Large intestine (tissue), 12 donors: ENCODE measurements at places on chromosomes 11 and 22. TPM values are rescaled to one million over a fixed set of nuclear protein-coding genes. Genes with fewer than 3 reads are reported as not detected.

GRCh38 chr11:45809456-45810395 is 4.8 kb downstream of the SLC35C1 start:
- no peak overlapping the region for H3K4me3 ChIP-seq
- H3K27me3 ChIP-seq: no peaks in the 10 kb centered on the region
- peaks cover 23% of the 10 kb centered on the region for H3K36me3 ChIP-seq
- no peak for DNase-seq

GRCh38 chr11:9017773-9018172 is 14.0 kb upstream of the NRIP3 start:
- no peaks in the 10 kb centered on the region for H3K27me3 ChIP-seq
- H3K27ac ChIP-seq: no peak overlapping the region
- no peak overlapping the region for H3K4me3 ChIP-seq
- H3K4me1 ChIP-seq: no peaks in the 10 kb centered on the region
- no peaks in the 10 kb centered on the region for H3K36me3 ChIP-seq

DNA sequence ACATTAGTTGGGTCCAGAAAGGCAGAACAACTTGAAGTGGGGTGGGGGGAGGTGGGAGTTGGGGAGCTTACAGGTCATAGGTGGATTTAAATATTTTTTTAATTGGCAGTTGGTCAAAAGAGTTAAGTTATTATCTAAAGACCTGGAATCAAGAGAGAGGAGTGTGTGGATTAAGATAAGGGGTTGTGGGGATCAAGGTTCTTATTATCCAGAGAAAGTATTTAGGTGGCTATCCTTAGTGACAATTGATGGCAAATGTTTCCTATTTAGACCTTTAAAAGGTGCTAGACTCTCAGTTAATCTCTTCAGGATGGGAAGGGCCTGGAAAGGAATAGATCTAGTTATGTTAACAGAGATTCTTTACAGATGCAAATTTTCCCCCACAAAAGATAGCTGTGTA is 120.7 kb upstream of the OR9Q1 start:
- H3K4me1 ChIP-seq: peaks cover 16% of the 10 kb centered on the region
- H3K27me3 ChIP-seq: no peaks in the 10 kb centered on the region
- H3K27ac ChIP-seq: no peak overlapping the region
- DNase-seq: no peak
- no peak overlapping the region for H3K4me3 ChIP-seq
- no peaks in the 10 kb centered on the region for H3K36me3 ChIP-seq

DNA sequence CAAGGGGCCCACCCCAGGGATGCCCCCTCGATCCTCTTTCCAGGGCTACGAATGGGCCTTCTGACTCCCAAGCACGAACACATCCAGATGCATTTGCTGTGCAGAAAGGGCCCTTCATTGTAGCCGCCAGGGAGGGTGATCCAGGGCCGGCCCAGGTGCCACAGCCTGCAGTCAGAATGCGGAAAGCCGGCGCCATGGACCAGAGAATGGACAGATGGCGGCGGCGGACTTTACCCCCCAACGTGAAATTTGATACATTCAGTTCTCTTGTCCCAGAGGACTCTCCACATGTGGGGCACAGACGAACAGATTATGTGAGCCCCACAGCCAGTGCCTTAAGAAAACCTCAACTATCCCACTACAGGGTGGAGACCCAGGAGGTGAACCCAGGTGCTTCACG is 87.2 kb downstream of the KIAA1671 start:
- no peaks in the 10 kb centered on the region for H3K4me1 ChIP-seq
- peaks cover 41% of the 10 kb centered on the region for H3K36me3 ChIP-seq
- H3K27ac ChIP-seq: no peak overlapping the region

DNA sequence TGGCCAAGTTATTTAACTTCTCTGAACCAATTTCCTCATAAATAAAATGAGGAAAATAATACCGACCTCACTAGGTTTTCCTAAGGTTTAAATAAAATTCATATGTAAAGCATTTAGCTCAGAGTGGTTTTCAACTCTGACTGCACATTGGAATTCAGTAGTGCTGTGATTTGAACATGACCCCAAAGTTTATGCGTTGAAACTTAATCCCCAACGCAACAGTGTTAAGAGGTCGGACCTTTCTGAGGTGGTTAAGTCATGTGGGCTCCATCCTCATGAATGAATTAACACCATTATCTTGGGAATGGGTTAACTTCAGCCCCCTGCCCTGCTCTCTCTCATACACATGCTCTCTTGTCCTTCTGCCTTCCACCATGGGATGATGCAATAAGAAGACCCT is 322.2 kb downstream of the AASDHPPT start:
- no peak for DNase-seq
- no peaks in the 10 kb centered on the region for H3K36me3 ChIP-seq
- H3K4me3 ChIP-seq: no peak overlapping the region
- no peak overlapping the region for H3K27ac ChIP-seq
- no peaks in the 10 kb centered on the region for H3K27me3 ChIP-seq

DNA sequence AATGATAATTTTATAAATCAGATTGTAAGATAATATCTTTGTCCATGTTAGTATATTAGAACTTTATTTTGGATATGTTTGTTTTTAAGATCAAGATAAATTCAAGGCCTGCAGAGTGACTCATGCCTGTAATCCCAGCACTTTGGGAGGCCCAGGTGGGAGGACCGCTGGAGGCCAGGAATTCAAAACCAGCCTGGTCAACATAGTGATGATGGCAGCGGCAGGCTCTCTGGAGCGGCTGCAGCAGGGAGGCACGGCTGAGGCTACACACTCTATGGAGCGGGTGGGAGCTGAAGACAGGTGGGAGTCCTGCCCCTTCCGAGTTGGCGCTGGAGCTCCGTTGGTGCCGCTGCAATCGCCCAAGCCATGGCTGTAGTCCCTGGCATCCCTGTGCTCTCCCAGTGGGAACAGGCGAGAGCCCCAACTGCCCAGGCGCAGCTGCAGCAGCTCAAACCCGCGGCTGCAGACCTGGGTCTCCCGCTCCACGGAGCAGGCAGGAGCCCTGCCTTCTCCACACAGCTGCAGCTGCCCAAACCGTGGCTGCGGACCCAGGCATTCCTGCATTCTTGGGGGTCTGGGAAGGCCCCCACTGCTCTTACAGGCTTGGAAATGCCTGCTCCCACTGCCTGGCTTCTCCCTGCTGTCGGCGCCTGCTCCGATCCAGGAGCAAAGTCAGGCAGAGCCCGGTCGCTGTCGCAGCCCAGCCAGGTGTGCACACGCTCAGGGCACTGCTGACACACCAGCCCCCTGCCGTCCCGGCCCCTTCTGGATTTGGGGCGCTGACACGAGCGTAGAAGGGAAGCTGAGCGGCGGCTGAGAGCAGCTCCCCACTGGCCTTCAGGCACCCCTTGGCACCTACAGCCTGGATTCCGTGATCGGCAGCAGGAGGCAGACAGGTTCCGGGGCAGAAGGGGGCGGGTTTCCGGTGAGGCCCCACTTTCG is 16.7 kb downstream of the C11orf54 start:
- no peak for DNase-seq
- no peaks in the 10 kb centered on the region for H3K4me1 ChIP-seq
- H3K27ac ChIP-seq: no peak overlapping the region

DNA sequence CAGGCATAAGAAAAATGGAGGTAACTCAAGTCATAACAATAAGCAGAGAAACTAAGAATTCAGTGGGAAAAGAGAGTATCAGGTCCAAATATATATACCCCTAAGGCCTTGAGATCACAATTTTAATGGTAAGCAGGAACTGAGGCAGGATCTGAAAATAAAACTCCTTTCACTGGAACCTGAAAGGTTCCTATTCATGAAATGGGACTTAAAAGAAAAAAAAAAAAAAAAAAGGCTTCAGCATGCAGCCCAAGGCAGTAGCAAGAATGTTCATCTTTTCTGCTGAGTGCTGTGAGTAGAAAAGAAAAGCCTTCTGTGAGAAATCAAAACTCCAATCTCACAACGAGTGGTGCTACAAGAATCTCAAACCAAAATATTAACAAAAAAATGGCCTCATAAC is 75.3 kb downstream of the DLG2 start:
- H3K4me1 ChIP-seq: no peaks in the 10 kb centered on the region
- no peaks in the 10 kb centered on the region for H3K27me3 ChIP-seq
- no peaks in the 10 kb centered on the region for H3K36me3 ChIP-seq
- H3K4me3 ChIP-seq: no peak overlapping the region
- H3K27ac ChIP-seq: no peak overlapping the region

Gene NAALAD2
- polyA plus RNA-seq: 5.1 TPM

Gene SCGB1D4
- not detected for polyA plus RNA-seq

Gene TMEM41B
- 33.0 TPM for polyA plus RNA-seq

Gene JAML
- polyA plus RNA-seq: 35.2 TPM
